ENCODE measurements at places on chromosomes 4 and X.

DNA sequence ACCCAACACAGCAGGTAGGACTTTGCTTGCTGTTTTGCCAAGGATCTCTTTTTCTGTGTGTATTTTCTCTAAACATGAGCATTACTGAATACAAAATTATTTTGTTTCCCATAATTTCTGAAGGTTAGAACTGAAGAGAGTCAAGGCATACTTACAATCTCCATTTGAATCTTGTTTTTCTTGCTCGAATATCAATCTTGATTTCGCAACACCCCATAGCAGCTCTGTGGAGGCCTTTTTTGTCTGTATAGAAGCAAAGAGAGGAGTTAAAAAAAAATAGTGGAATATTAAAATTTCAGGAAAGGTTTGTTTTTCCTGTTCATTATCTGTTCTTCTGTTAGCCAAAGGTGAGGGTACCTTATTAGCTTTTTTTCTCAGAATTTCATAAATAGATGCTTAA lies 92.9 kb downstream of the TNIP2 start:
- no peak for DNase-seq

DNA sequence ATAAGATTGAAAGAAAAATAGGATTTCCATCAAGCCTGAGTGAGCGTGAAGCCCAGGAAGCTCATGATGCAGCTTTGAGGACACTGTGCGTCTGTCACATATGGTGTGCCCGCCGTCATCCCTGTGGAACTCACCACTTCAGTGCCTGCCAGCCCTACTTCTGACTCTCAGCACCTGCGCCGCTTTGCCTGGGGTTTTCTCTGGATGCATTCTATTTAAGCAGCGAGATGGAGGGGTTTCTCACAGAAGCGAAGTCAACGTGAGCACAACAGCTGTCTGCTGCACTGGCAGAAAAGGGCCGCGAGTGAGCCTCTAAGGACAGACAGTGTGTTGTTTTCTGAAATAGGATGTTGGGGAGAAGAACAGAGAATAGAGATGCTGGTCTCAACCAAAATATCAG lies 6.2 kb upstream of the TMEM128 start:
- DNase-seq: no peak

- DNase-seq: no peak
These were observed 53.1 kb downstream of the FUNDC1 start for GRCh38 chrX:44489515-44489914.

GRCh38 chr4:27149541-27150212 lies 289.0 kb downstream of the STIM2 start:
- DNase-seq: no peak

- no peak for DNase-seq
These were observed 24.1 kb downstream of the FRMPD4 start for GRCh38 chrX:12162420-12162819.

DNA sequence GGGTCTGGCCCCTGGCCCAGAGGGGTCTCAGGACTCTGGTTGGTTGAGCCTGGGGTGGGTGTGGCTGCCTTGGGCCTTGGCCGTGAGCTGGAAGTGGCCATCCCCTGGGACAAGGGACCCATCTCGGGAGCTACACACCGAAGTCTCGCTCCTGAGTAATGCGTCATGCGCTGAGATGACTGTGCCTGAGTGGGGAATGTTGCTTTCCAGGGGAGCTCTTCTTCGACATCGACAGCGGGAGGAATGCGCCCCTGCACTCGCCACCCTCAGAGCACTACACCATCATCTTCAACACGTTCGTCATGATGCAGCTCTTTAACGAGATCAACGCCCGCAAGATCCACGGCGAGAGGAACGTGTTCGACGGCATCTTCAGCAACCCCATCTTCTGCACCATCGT lies 38.5 kb downstream of the CCNQ start:
- DNase-seq: no peak

DNA sequence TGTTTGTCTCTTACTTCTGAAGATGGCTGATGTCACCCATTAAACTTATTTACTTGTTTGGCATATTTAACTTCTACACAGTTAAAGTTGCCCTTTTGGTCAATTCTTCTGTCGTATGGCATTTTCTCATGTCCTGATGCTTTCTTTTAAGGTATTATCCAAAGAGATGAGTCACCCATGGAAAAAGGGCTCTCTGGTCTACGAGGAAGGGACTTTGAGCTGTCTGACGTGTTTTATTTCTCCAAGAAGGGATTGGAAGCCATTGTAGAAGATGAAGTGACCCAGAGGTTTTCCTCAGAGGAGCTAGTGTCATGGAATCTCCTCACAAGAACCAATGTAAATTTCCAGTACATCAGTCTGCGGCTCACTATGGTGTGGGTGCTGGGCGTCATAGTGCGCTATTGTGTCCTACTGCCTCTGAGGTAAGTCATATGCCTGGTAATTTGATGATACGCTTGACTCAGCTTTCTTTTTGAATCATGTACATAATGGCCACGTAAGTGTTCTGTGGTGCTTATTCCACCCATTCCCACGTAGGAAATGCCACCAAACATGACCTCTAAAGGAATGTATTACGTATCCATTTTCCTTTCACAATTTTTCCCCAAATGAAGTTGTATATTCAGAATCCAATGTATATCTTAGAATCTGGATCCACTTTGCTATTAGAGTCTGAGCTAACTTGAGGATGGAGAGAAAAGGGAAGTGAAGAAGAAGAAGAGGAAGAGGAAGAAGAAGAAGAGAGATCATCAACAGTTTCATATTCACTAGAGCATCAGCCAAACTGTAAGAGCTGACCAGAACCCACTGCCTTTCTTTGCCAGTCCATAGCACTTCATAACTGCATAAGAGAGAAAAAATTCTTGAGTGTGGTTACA lies 45.7 kb downstream of the GPAT3 start:
- DNase-seq: no peak

DNA sequence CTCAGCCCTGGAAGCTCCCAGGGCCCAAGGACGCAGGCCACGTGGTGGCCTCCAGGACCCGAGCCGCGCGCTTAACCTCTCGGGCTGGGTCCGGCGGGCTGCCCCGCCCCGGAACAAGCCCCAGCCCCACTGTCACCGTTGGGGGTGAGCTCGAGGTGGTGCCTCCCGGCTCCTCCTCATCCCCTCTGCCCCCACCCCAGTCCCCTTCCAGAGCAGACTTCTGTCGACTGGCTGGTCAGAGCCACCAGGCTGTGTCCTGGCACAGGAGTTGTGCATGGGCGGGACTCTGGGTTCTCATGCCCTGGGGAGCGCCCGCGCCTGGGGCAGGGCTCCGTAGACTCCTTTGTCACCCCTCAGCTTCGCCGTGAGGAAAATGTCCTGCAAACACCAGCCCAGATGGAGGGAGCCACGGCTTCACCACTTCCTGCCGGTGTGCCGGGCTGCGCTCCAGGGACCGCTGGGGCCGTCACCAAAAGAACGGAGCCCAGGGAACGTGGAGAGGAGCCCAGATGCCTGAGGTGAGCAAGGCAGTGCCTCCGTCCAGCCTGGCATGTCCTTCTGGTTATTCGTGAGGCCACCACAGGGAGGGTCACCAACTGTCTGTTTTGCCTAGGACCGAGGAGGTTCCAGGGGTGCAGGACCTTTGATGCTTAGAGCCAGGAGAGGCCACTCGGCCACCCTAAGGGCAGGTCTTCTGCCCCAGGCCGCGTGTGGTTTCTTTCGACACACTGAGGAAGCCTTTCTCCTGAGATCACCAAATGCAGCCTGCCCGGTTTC lies 7.1 kb upstream of the RGS12 start:
- no peak for DNase-seq

DNA sequence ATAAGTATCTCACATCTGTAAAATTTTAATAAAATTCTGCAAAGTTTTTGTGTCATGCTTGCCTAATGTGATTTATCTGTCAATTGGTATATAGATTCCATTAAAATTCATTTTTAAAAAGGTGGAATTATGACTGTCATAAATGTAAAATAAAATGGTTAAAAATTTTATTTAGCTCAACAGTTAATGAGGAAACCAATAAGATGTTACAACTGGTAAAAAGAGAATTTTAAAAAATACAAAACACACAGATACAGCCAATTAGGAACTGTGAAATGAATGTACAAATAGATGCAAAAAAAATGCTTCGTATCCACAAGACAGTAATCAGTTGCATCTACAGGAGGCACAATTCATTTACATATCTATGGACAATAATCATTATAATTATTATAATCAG lies 297.6 kb downstream of the IL1RAPL1 start:
- no peak for DNase-seq

DNA sequence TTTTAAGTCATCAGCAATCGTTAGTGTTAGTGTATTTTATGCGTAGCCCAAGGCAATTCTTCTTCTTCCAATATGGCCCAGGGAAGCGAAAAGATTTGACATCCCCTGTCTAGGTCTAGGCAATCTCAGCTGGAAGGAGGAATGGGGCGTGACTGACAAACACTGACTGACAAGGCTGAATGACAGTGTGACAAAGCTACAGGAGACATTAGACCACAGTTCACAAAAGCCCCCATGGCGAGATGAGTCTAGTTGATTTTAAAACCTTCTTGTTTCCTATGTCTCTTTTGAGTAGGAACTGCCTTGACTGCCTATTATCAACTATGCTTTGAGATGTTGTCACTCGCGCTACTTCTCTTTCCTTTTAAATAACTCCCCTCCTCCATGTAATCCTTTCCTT lies 42.3 kb downstream of the QRFPR start:
- DNase-seq: no peak

- no peak for DNase-seq
These were observed 153.3 kb upstream of the USP9X start for GRCh38 chrX:40931921-40932320.

DNA sequence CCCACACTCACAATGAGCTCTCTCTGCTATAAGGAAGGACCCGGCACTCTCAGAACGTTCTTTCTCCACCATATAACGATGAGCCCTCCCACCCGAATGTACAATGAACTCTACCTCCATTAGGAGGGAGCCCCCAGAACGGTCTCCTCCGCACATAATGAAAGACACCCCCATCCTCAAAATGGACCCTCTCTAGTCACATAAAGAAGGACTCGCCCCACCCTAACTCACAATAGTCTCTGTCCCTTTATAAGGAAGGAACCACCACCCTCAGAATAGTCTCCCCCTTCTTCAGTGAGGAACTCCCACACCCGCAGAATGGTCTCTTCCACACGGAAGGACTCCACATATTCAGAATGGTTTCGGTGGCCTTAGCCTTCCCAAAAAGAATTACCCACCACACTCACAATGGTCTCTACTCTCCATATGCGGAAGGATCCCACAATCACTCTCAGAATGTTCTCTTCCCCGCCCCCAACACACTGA lies 477 bp downstream of the SLC35A2 start:
- no peak for DNase-seq

- no peak for DNase-seq
These were observed 49.7 kb upstream of the IGFBP7 start for GRCh38 chr4:57159866-57160265.

- no peak for DNase-seq
These were observed 82.0 kb downstream of the TECRL start for GRCh38 chr4:64327237-64327636.
